ENCODE measurements at places on chromosomes 1 and 21. TPM values are rescaled to one million over a fixed set of nuclear protein-coding genes. Genes with fewer than 3 reads are reported as not detected.

DNA sequence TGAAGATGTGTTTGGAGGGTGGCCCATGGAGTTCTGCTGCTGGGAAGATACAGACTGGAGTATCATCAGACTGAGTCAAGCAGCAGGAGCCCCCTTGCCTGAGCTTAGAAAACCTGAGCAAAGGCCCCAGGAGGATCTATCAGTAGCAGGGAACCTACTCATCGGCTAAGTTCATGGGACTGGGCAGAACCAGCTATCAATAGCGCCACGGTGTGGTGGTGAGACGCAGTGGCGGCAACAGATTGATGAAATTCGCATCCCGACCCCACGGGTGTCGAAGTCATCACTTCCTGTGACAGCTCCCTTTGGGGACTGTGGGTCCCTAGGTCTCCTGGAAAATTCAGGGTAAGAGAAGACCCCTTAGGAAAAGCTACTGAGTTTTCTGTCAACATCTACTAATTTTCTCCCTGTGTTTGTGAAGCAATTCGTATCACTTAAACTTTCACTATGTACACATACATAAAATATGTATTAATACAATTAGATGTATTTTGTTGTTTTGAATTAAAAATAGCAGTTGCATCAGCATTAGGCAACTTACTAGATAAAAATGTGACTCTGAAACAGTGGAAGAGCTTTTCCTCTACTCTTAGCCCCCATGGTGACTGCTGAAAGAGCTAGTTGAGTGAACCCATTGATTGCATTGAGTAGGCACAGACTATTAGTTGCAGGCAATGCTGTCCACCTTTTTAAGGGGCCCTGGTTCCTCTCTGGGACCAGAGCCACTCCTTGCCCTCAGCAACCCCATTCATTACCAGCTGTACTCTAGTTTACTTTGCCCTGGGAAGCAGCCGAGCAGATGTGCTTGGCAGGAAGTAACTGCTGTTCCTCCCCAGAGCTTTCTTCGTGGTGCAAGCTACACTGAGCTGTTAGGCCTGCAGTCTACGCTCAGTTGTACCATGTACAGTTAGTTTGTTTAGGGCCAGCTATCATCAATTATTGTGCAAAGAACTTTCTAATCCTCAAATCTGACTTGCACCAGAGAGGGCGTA lies 7.3 kb upstream of the CACNA1S start:
- no peak overlapping the region for H3K4me3 ChIP-seq
- no peak overlapping the region for H3K27ac ChIP-seq
- peaks cover under 1% of the 10 kb centered on the region for H3K4me1 ChIP-seq
- no peaks in the 10 kb centered on the region for H3K36me3 ChIP-seq

DNA sequence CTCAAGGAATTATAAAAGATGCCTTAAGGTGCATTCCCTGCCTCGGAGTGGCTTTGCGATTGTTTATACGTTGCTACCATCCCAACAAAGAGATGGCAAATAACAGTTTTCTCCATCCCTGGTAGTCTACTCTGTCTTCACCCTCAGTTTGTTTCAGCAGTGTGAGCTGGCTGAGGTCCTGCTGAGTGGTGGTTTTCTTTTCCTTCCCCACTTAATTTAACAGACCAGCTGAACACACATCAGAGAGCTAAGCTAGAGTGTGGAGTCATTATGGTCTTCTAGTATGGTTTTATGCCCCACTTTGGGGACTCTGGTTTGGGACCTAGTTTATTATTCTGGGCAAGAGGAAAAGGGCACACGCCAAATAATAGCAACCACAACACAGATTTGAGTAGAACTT lies 2.2 kb downstream of the PIGV start:
- H3K4me3 ChIP-seq = peak overlapping the region; percentile 100
- no peaks in the 10 kb centered on the region for H3K27me3 ChIP-seq
- H3K27ac ChIP-seq = peak overlapping the region; percentile 100
- peaks cover 75% of the 10 kb centered on the region for H3K4me1 ChIP-seq

The KANK4 gene
- not detected for total RNA-seq

The S100B gene
- not detected for total RNA-seq

The ATP1A2 gene
- total RNA-seq = not detected

The PER3 gene
- total RNA-seq = 4.2 TPM

The S100A16 gene
- not detected for total RNA-seq

DNA sequence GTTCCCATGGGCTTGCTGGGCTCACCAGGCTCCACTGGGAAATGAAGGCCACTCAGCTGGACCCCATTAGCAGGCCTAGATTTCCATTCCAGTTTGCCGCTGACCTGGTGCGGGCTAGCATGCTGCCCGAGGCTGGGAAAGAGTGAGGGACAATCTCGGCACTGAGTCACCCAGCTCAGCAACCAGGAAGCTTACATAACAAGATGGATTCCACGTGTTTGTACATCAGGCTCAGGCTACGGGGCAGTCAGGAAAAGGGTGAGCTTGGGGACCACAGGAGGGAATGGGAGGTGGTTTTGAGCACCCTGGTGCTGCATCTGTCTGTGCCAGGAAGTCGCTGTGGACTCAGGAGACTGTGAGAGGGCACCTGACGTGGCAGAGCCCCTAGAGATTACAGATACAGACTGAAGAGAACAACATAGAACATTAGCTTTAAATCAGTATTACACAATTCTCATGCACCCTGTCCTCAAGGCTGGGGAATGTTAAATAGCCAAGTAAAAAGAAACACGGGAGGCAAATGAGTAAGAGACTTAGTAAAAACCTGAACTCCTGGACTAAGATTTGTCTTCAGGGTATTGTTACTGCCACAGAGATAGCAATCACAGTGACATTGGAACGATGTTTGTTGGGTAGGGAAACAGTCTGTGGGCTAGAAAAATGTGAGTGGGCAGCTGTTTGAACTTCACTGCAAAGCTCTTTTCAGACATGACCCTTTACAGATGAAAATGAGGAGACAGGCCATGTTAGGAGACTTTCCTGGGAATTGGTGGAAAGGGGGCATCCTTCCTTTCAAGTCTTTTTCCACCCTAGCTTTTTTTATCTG lies 51.1 kb downstream of the GLUL start:
- no peak overlapping the region for H3K27ac ChIP-seq
- H3K36me3 ChIP-seq = no peaks in the 10 kb centered on the region
- H3K27me3 ChIP-seq = peaks cover 2% of the 10 kb centered on the region
- H3K4me3 ChIP-seq = no peak overlapping the region
- no peak for DNase-seq

The PDC gene
- total RNA-seq = not detected

The LCE2C gene
- not detected for total RNA-seq

- no peak overlapping the region for H3K4me3 ChIP-seq
- no peaks in the 10 kb centered on the region for H3K27me3 ChIP-seq
- no peaks in the 10 kb centered on the region for H3K36me3 ChIP-seq
- no peaks in the 10 kb centered on the region for H3K4me1 ChIP-seq
Measured at GRCh38 chr1:5053744-5054143, 399.3 kb downstream of the AJAP1 start.

DNA sequence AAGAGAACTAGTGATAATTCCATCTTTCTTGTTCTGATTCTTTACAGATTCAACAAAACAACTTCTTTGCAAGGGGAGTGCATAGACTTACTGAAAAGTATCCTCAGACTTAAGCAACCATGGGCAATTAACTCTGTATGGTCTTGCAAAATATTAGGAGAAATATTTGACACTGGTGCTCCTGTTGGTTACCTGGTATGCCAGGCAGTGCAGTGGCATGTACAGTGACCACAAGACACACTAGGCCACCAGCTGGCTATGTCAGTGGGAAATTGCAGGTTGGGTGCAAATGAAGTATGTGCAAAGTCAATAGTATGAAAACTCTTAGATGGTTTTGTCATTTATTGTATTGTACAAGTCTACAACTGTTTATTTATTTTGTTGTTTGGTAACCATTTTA lies 34.5 kb downstream of the EPS15 start:
- H3K4me3 ChIP-seq = no peak overlapping the region
- DNase-seq = no peak
- no peaks in the 10 kb centered on the region for H3K27me3 ChIP-seq
- no peak overlapping the region for H3K27ac ChIP-seq

- peak overlapping the region; percentile 1 for H3K4me3 ChIP-seq
- peak overlapping the region; percentile 62 for H3K27ac ChIP-seq
- H3K4me1 ChIP-seq = peaks cover 37% of the 10 kb centered on the region
- DNase-seq = no peak
- no peaks in the 10 kb centered on the region for H3K27me3 ChIP-seq
- H3K36me3 ChIP-seq = peaks cover 21% of the 10 kb centered on the region
Measured at GRCh38 chr1:174204697-174205308, 45.5 kb downstream of the RABGAP1L start.

DNA sequence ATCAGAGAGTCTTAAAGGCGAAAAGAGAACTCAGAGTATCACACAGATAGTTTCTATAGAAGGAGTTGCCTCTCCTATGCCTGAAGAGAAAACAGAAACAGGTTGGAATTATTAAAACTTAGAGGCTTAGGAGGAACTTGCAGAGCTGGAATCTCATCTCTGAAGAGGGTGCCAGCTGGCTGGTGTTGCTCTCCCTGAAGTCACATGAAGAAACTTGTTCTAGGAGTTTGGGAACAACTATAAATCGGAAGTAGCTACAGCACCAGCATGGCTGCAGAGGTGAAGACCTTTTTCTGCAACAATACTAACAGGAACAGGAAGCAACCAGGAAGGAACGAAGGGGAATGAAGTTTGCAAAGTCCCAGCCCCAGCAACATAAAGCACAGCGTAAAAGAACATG lies 35.8 kb downstream of the FMO3 start:
- no peaks in the 10 kb centered on the region for H3K27me3 ChIP-seq
- no peak overlapping the region for H3K27ac ChIP-seq
- no peaks in the 10 kb centered on the region for H3K4me1 ChIP-seq
- no peak for DNase-seq

GRCh38 chr1:85576642-85577418 lies 3.7 kb upstream of the CCN1 start:
- no peak overlapping the region for H3K27ac ChIP-seq
- peaks cover 29% of the 10 kb centered on the region for H3K4me1 ChIP-seq
- H3K27me3 ChIP-seq = peaks cover 70% of the 10 kb centered on the region
- no peaks in the 10 kb centered on the region for H3K36me3 ChIP-seq
- peak; percentile 90 for DNase-seq

DNA sequence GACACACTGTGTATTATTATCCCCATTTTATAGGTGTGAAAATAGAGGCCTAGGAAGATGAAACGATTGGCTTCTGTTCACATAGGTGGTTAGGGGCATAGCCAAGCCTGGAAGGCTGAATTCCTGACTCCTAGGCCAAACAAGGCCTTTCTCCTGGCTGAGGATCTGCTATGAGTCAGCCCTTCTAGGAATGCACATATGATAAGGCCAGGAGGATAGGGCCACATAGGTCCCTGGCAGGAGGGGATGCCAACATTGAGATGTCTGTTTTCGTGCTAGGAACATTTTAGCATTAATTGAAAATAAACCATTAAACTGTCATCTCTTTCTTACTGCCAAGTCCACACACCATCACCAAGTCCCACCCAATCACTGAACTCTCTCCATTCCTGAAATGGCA lies 9.2 kb downstream of the CSMD2 start:
- no peak for DNase-seq
- no peaks in the 10 kb centered on the region for H3K36me3 ChIP-seq
- H3K4me1 ChIP-seq = no peaks in the 10 kb centered on the region
- H3K27me3 ChIP-seq = peaks cover 7% of the 10 kb centered on the region

GRCh38 chr1:7967196-7967595 lies 5.7 kb downstream of the PARK7 start:
- H3K27ac ChIP-seq = no peak overlapping the region
- H3K27me3 ChIP-seq = no peaks in the 10 kb centered on the region
- H3K36me3 ChIP-seq = peaks cover 76% of the 10 kb centered on the region
- no peak for DNase-seq

The OR6K6 gene
- not detected for total RNA-seq

DNA sequence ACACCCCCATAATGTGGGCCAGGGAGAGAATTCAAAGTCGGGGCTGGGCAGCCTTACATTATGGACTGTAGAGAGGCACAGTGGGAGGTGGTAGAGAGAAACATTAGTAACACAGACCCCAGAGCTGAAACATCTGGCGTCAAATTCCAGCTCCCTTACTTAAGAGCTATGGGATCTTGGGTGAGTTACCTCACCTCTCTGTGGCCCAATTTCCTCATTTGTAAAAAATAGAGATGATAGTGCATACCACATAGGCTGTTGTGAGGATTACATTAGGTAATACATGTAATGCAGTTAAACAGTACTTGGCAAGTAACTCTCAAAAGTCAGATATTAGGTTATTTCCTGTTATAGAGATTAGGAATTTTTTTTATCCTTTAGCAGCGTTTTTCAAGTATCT lies 160.5 kb upstream of the KIAA0040 start:
- peaks cover 15% of the 10 kb centered on the region for H3K27me3 ChIP-seq
- H3K4me1 ChIP-seq = no peaks in the 10 kb centered on the region
- no peaks in the 10 kb centered on the region for H3K36me3 ChIP-seq
- no peak for DNase-seq
- no peak overlapping the region for H3K27ac ChIP-seq

DNA sequence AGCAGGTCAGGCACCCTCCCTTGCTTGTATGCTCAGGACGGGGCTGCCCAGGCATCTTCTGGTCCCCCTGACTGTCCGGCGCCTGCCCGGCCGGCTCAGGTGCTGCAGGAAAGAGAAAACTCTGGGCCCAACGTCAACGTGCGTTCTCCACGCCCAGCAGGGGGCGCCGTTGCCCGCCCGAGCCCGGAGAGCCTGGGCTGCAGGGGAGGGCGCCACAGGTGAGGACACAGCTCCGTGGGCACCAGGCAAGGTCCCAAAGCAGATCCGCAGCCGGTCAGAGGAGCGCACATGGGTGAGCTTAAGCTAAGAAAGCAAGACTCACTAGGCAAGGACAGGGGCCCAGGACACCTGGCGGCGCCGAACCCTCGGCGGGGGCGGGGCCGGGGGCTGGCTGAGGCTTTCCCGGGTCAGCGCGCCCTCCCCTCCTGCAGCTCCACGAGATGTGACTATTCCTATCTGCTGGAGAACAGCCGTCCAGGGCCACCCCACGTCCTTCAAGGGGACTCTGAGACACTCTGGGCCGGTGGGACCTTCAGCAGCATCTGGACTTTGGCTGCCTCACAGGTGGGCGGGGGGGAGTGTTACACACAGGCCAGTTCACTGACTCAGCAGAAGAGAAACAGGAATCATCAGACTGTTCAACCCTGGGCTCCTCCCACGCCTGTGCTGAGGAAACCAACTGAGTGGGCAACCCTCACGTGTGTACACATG lies 29.3 kb downstream of the KRTAP10-1 start:
- H3K4me1 ChIP-seq = no peaks in the 10 kb centered on the region
- H3K27ac ChIP-seq = no peak overlapping the region
- H3K36me3 ChIP-seq = no peaks in the 10 kb centered on the region
- no peaks in the 10 kb centered on the region for H3K27me3 ChIP-seq

- peak; percentile 72 for DNase-seq
- peak overlapping the region; percentile 71 for H3K27ac ChIP-seq
- H3K27me3 ChIP-seq = peaks cover 45% of the 10 kb centered on the region
Measured at GRCh38 chr1:43531107-43531905, 623 bp downstream of the PTPRF start.

DNA sequence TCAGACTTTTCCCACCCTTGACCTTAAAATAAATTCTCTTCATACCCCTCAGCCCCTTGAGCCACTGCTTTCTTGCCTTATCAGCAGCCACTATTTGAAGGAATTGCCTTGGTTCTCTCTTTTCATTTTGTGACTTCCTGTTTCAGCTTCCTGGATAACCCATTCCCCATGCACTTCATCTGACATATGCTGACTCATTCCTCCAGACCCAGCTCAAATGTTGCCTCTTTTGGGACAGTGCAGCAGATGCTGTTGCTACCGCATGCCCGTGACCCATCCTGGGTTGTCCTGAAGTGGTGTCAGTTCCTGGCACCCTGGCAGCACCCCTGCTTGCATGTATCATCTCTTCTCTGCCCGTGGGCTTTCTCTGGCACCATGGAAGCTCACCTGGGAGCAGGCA lies 496.1 kb downstream of the PTPRU start:
- no peaks in the 10 kb centered on the region for H3K36me3 ChIP-seq
- DNase-seq = no peak
- no peak overlapping the region for H3K4me3 ChIP-seq
- no peaks in the 10 kb centered on the region for H3K27me3 ChIP-seq

The ARHGEF16 gene
- not detected for total RNA-seq

The FAM131C gene
- total RNA-seq = 0.38 TPM

Measured in activated CD4-positive, alpha-beta T cell treated with anti-CD3 and anti-CD28 coated beads, Interleukin-2, amount 10 ng/mL, durations not matched to agents 24 days and 14 days (primary cell).